ENCODE measurements at places on chromosomes 1 and 21.
A peak's percentile ranks its signal among the peaks of the same experiment; 100 is the strongest.

DNA sequence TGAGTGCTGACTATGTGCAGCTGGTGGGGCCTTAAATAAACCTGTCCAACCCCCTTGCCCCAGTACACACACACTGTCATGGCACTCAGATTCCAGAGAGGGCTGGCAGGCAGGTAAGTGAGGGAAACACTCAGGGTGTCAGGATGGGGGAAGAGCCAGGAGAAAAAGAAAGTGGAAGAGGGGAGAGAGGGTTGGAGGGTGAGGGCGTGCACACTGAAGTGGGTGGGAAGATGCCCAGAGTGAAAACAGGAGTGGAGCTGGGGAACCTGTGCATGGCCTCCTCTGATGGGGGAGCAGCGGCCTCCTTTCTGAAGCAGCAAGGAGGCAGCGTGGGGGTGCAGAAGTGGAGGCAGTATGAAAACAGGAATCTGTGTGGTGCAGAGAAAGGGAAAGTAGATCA, 160.6 kb upstream of the JUN start:
- no peak for DNase-seq

DNA sequence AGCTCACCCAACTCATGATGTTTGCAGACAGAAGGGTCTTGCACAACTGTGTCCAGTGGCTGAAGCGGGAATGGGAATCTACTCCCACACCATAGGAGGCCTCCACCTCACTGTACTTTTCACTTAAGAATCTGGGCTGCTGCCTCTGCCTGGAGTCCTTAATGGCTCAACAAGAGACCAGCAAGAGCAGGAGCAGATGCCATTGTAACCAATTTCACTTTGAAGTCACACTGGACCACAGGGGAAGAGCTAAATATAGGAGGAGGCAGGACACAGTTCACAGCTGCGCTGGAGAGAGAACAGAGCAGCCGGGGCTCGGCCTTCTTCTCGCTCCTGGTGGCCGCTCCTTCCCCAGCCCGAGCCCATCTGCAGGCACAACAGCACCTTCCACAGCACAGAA, 120.4 kb downstream of the SIPA1L2 start:
- no peak for DNase-seq

DNA sequence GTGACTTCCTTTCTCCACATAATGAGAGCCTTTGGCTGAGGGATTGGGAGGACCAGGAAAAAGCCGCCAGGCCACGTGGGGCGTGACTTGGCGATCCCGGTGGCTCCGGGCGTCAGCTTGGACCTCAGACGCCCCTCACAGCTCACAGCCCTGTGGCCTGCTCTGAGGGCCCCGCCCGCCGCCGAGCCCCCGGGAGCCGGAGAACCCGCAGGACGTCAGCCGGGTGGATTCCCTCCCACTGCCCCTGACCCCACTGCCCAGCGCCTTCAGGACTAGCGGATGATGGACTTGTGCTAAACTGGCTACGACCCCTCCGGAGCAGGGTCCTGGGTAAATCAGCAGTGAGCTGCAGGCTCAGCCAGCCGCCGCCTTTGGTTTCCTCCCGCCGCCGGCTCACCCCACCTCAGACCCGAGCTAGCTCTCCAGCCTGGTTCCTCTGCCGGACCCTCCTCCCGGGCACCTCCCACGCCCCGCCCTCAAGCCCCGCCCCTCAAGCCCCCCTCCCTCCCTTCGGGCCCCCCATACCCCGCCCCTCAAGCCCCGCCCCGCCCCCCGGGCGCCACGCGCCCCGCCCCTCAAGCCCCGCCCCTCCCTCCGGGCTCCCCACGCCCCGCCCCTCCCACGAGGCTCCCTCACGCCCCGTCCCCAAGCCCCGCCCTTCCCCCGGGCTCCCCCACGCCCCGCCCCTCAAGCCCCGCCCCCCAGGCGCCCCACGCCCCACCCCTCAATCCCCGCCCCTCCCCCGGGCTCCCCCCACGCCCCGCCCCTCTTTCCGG, 10.0 kb upstream of the FAAP20 start:
- peak; percentile 73 for DNase-seq

DNA sequence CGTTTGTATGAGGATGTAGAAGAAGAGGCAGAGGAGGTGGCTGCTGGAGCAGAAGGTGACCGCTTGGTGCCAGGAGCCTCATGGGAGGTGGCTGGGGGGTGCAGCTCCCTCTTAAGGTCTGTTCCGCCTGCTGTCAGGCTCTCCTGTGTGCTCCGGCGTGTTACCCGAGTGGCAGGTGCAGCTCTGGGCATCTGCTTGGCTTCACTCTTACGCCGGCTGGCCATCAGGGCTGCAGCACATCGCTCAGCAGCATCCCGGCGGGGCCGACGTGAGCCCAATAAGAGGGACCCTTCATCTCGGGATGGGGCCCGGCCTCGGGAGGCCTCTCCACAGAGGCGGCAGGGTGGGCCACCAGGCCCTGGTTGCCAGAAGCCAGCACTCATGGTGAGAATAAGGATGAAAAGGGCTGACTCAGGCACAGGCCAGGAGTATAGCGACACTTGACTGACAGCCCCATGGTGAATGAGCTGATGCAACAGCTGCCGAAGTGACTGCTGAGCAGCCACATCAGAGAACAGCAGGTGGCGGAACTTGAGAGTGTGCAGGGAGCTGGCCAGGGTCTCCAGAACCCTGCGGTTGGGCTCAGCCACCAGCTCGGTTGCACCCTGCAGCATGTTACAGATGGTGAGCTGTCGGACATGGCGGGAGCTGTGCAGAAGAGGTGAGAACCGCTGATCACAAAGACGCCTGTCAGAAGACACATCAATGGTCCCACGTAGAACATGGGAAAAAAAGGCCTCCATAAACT, 17.5 kb downstream of the LRRC41 start:
- no peak for DNase-seq

- no peak for DNase-seq
These were observed 11.3 kb downstream of the RWDD2B start for GRCh38 chr21:29007810-29008209.

GRCh38 chr1:187237542-187237941, 408.8 kb downstream of the PLA2G4A start:
- no peak for DNase-seq

DNA sequence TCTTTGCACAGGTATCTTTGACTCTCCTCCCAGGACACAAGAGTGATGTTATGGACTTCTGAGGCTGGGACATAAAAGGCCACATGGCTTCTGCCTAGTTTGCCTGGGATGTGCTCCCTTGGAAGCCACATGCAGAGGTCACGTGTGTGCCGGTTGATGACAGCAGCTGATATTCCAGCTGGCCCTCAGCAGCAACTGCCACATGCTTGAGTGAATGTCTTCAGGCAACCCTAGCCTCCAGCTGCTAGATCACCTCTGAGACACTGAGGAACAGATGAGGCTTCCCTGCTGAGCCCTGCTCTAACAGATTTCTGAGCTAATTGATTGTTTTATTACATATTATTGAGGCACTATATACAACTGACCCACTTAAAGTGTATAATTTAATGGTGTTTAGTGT, 11.6 kb upstream of the AKR7A3 start:
- no peak for DNase-seq

DNA sequence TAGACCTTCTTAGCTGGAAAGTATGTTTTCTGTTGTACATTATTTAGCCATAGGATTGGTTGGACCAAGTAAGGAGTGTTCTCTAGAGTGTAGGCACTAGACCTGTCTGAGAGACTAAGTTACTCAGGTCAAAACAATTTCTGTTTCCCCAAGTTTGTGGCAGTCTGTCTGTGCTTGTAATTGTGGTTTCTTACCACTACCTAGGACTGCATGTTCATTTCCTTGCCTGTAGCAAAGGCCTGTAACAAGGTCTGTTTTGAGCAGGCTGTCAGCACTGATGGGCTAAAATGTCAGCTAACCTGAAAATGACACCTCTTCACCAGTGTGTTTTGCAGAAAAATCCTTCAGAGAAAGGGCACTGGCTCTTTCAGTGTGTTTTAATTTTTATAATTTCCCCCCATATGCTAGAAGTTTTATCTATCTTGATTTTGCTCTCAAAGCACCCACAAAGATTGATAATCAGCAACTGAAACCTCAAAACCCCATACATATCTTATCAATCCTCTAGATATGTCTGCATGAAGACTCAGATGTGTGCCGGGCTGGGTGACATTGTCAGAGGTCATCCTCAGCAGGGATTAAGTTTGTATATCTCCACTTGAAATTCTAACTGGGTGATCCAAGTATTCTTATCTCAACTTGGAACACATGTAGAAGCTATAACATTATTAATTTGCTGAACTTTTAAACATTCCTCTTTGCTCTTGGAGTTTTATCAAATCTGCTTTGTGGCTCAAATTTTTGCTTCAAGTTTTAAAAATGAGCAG, 50.7 kb upstream of the ST6GALNAC3 start:
- DNase-seq, result no peak

DNA sequence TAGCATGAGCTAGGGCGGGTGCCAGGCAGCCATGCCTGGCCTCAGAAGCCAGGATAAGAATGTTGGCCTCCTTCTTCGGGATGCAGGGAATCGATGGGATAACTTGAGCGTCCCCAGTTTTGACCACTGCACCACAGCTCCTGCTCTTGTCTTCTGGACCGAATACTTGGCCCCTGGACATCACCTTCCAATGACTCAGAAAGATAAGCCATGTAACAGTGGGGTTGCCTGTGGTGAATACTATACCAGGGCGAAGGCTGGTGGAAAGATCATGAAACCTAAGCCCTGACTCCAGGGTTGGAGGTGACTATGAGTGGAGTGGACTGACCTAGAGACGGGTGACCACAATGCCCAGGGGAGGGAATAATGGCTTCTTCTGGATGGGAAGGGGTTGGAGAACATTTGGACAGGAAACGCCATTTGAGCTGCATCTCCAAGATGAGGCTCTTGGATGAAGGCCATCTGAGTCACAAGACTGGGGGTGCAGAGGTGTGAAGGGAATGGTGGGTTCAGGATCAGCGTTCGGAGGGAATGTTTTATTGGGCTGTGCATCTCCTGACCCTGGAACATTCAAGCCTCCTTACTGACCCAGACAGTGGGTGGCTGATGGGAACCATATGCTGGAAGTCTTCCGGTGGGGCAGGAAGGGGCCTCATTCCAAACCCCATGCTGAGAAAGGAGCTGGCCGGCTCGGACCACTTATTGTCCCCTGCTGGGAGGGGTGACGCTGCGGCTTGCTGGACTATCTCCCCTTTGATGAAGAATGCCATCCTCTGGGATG, 18.5 kb upstream of the KCNE2 start:
- no peak for DNase-seq

- no peak for DNase-seq
These were observed 6.2 kb upstream of the LAPTM5 start for GRCh38 chr1:30763651-30764248.

- DNase-seq, result no peak
These were observed 17.4 kb upstream of the HIVEP3 start for GRCh38 chr1:41936107-41936506.

DNA sequence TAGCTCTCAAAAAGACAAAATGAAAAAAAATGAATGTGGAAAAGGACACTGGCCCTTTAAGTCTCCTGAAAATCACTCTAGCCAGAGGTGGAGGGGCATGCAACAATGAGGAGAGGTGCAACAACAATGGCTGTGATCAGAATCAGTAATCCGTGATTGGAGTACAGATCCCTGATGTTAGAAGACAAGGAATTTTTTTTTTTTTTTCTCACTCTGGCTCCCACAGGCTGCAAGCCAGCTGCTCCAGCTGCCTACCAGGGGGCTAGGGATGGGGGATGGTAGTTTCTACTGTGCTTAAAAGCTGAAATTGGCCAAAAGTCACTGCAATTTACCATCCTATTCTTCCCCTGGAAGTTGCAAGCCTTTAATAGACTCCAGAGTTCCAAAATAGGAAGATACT, 54.5 kb downstream of the STYXL2 start:
- DNase-seq, result no peak

DNA sequence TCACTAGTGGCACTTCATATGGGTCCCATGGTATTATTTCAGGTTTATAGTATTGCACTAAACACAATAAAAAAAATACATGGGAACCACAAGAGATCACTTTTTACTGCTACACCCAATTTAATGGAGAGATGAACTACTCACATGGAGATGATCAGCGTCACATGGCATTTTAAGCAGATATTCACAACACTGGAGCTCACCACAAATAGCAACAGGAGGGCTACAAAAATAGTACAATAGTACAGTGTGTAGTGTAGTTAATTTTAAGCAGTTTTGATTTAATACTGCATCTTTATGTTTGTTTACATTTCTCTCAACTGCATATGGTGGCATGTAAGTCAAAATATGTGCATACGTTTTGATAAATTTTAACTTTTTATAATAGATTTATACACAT, 31.0 kb downstream of the SNX7 start:
- DNase-seq, result no peak

DNA sequence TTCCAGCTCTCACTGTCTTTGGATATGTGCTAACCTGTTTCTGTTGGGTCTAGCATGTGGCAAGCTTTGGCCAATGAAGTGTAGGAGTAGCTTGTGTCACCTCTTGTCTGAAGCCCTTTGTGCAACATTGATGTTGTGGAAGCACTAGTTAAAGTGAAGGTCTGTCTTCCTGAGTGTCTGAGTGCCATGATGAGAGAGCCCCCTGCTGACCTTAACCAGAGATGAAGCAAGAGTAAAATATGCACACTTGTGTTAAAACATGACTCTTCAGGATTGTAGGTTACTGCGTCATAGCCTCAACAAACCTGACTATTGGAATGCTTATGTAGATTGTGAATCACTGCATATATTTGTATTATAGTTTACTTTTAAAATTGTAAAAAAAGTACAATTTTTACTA, 103.7 kb downstream of the NCAM2 start:
- peak; percentile 87 for DNase-seq

- no peak for DNase-seq
These were observed 91.7 kb downstream of the TYW3 start for GRCh38 chr1:74824497-74825107.

DNA sequence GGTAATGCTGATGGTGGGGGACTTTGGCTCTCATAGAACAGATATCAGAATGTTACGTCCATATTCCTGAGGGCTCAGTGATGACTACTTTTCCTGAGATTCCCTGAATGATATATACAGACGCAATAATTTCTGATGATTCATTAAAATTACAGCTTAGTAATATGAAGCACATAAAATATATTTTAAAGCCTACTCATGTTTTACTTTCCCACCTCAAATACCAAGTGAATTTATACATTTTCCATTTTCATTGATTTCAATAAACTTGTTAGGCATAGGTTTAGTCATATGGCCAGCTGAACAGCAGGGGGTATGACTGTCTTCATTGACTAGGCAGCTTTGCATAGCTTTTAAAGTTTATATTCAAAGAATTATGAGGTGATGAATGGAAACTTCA, 26.2 kb upstream of the PDC start:
- no peak for DNase-seq

DNA sequence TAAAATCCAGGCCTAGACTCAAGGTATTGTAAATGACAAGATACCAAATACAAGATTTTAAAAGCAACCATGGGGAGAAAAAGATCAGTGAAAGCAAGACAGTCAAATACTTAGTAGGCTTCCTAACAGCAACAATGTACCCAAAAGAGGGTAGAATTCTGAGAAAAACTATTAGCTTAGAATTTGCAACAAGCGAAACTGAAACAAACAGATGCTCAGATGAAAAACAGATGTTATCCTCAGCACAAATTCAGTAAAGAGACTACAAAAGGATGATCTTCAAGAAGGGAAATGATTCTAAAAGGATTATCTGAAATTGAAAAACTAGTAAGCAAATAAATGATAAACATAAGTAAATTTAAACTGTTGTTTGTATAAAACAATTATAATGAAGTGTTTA, 40.0 kb downstream of the PDC start:
- DNase-seq, result no peak

Measured in T47D (cell line).